ENCODE measurements at places on chromosomes 12 and 14.

- no peak for DNase-seq
Observed at GRCh38 chr14:35480119-35480769, 53.7 kb upstream of the INSM2 start.

DNA sequence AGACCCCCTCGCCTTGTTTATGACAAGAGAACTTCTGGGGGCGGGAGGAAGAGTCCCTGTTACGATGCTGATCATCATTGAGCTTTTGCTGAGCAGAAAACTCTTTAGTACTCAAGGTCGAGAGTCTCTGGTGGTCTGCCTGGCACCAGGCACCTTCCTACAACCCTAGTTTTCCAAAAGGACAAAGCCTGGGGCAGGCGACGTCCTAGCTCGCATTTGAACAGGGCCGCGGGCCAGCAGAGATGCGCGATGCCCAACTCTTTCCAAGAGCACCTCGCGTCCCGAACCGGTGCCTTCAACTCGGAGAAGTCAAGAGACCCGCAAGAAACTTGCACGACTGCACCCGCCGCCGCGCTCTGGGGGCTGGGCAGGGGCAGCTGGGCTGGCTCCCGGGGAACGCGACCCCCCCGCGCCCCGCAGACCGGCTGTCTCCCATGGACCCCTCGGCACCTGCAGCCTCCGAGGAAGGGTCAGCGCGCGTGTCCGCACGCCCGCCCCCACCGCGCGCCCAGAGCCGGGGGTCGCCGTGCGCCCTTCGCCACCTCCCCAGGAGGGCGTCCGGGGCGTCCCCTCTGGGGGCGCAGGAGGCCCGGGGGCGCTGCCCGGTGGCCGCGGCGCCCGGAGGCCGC is 377 bp upstream of the BCL7A start:
- peak; percentile 44 for DNase-seq

GRCh38 chr14:21231020-21231652 is 38.1 kb downstream of the HNRNPC start:
- DNase-seq, result no peak

GRCh38 chr12:9636150-9636850 is 28.6 kb upstream of the KLRB1 start:
- no peak for DNase-seq

GRCh38 chr14:103763730-103764488 is 48.3 kb downstream of the ZFYVE21 start:
- DNase-seq, result no peak

DNA sequence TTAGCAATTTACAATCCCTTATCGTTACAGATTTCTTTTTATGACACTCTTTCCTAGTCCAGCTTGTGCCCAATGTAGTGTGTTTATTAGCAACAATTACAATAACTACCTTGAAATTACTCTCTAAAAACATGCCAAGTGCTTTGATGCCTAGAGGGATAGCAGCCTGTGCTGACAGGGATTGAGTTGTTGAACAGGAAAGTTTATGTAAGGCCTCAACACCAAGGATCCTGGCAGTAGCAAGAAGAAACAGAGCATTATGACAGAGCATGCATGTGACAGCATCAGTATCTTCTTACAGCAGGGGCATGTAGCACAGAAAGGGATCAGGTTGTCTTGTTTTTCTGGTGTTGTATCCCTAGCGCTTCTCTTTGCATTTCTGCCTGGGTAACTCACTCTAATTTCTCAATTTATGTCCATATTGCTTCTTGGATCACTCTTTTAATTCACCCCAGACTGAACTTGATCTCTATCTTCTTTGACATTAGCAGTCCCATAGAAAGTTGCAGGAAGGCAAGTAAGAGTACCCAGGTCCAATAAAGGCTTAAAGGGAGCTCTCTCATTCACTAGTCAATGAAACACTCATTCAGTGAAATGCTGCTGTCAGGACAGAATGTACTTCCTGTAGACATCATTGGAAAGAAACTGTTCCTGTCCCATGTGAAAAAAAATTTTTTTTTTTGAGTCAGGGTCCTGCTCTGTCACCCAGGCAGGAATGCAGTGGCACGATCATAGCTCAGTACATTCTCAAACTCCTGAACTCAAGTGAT is 220.0 kb upstream of the GRIP1 start:
- DNase-seq, result peak; percentile 49

GRCh38 chr12:126286203-126286602 is 1221.0 kb downstream of the AACS start:
- DNase-seq, result no peak

GRCh38 chr12:49094160-49094974 is at the start of gene DHH:
Gene DHH (minus strand): TSS chr12:49094801. CDS start chr12:49094512, 289 bp downstream.
- peak; percentile 41 for DNase-seq

- DNase-seq, result no peak
Observed at GRCh38 chr12:111788178-111788654, 21.5 kb downstream of the ALDH2 start.

GRCh38 chr14:66315548-66315947 is 170.6 kb upstream of the CCDC196 start:
- no peak for DNase-seq

GRCh38 chr14:58822856-58823255 is 185.1 kb downstream of the DACT1 start:
- no peak for DNase-seq

DNA sequence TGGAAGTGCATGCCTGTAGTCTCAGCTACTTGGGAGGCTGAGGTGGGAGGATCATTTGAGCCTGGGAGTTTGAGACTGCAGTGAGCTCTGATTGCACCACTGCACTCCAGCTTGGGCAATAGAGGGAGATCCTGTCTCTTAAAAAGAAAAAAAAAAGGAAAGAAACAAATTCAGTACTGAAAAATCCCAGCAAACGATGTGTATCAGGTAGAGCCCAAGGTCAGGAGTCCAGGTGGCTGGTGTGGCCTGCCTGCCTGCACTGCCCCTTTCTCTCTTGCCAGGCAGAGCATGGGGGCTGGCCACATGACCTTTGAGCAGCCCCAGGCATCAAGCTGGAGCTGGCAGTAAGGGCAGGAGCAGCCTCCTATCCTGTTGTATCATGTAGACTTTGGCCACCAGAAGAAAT is 31.8 kb downstream of the ELK3 start:
- no peak for DNase-seq

DNA sequence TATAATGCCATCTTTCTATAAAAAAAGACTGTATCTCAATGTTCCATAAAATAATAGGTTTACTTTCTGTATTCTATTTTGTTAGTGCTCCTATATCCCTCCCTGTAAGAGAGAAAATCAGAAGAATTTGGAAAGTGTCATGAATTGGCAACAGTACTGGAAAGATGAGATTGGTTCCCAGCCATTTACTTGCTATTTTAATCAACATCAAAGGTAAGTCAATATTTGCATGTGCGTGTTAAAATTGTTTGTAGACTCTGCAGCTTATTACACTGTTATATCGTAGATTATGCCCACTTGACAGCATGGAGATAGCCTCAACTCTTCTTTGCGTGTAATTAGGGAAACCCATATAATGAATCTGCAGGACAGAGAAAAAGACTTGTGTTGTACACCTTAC is 34.0 kb downstream of the KCNMB4 start:
- no peak for DNase-seq

DNA sequence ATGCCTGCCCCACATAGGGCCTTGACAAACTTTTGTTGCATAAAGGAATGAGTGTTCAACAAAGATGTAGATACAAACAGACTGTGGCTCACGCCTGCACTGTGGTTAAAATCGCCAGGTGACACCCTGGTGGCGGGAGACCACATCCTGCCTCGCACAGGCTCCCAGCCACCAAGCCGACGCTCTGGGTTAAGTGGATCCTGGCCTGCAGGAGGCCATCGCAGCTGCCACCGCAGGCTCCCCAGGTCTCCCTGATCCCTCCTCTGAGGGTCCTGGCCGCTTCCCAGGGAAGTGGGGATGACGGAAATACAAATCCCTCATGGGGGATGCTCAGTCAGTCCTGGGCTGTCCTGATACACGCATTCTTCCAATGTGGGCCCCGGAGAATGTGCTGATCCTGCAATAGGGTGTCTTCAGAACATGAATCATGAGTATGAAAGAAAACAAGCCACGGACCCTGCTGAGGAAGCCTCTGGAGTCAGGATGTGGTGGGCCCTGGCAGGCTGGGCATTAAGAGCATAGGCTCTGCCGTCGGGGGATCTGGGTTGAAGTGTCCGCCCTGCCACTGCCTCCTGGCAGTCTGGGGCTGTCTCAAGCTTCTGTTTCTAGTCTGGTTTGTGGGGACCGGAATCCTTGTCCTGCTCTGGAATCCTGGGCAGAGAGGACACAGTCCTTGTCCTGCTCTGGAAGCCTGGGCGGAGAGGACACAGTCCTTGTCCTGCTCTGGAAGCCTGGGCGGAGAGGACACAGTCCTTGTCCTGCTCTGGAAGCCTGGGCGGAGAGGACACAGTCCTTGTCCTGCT is 53.5 kb upstream of the BEGAIN start:
- DNase-seq, result no peak

GRCh38 chr12:65949971-65950370 is 125.7 kb downstream of the HMGA2 start:
- no peak for DNase-seq

DNA sequence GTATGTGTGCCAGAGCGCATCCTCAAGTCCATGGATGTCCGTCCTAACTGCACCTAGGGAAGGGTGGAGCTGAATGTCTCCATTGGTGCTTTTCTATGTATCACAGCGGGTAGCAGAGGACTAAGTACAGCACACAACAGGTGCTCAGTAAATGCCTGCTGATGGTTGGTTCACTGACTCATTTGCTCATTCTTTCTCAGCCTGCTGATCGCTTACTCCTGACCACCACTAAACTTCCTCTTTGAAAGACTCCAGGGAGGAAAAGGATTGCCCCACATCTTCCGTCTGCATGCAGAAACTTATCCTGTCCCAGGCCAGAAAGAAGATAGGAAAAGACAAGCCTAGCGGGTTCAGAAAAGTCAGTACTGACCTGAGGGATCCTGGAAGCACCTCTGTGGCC is 66.3 kb downstream of the B4GALNT3 start:
- no peak for DNase-seq

- no peak for DNase-seq
Observed at GRCh38 chr12:47226199-47226598, 146.4 kb upstream of the AMIGO2 start.

DNA sequence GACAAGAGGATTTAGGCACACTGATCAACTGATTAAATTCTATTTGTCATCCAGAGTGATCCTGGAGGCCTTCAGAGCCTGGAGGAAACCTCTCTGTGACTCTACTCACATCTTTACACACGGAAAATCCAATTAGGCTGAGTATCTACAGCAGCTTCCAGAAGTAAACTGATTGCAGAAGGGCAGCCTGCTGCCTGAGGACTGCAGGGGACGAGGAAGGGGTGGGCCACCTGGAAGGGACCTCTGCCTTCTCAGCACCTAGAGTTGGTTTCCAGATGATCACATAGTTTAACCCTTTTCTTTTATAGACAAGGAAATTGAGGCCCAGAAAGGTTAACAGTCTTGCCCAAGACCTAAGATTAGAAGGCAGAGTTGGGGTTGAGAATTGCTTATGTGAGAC is 206.1 kb downstream of the DAD1 start:
- DNase-seq, result no peak

- no peak for DNase-seq
Observed at GRCh38 chr12:113005762-113006161, 27.4 kb downstream of the OAS2 start.

GRCh38 chr12:105480162-105480561 is 149.7 kb downstream of the C12orf75 start:
- no peak for DNase-seq

DNA sequence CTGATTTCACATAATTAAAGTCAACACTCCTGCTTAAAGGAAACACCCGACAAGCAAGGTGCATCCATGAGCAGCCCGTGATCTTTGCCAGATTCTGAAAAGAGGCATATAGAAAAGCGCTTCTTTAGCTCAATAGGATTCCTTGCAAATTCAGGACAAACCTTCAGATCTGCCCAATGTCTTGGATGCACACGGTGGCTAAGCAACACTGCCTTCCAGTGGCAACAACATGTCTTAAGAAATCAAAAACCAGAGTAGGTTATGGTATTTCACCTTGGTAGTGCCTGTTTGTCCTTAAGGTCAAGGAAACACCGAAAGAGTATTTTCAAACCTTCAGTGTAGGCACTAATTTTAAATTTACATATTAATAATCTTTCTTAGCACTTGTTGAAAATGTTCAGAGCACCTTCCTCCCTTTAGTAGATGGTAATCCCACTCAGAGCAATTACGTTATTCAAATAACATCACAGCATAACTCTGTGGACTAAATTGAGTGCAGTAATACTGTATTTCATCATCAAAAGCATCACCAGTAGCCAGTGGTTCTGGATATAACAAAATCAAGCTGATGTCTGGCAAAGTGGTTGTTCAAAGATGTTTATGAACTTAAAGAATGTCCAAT is 58.0 kb upstream of the CDKN3 start:
- DNase-seq, result no peak

All from NCI-H1105 (cell line).